Activated CD4-positive, CD25-positive, alpha-beta regulatory T cell (primary cell): ENCODE measurements at places on chromosomes 7 and 10.

- DNase-seq = no peak
Observed at GRCh38 chr7:124497176-124497575, 268.4 kb downstream of the GPR37 start.

DNA sequence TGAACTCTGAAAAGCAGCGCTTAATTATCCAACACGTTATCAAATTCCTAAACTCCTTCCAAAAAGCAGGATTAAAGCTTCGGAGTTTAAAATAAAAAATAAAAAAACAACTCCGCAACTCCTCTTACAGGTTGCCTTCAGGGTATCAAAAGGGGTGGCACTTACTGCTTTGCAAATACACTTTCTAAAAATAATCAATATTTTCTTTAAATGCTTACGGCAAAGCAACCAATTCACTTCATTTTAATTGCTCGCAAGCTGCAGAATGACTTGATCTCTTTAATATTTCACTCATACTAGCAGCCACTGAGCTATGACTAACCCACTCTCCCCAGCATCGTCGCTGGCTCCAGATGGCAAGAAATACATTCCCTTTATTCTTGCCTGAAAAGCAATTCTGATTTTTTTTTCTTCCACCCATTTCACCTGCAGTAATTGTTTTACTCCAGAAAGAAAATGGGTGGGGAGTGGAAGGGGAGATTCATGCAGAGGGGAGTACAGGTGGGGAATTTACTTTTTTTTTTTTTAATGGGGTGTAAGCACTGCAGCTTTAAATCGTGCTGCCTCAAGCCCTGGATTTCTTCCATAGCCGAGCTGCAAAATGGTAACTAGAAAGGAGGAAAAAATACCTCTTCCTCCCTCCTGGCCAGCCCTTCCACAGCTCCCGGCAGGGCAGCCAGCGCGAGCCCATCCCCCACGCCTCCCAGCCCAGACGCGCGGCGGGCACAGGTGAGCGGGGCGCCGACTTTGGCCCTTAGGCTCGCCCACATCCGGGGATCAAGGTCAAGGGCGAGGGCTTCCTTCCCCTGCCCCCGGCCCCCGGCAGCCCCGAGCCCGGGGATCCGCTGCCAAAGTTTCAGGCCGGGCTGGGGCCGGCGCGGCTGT lies 54.2 kb upstream of the FHIP2A start:
- no peak for DNase-seq

DNA sequence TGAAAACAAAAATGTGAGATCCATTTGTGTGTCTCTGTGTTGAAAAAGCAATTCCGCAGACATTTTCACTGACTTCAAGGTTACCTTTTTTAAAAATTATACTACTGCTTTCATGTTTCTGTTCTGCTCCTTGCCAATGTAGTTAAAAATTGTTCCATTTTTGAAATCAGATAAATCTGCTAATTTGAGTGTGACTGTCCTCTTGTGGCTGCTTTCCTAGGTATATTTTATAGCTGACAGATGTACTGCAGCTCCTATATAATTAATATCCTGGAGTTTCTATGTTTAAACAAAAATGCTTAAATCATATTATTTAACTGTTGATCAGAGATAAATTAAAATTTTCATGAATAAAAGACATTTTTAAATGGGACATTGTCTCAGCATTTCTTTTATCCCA lies 177.6 kb upstream of the LRRTM3 start:
- DNase-seq = no peak

GRCh38 chr10:124134251-124134893 lies 41.0 kb upstream of the CHST15 start:
- no peak for DNase-seq

GRCh38 chr10:101291331-101292193 lies 62.3 kb upstream of the LBX1 start:
- peak; percentile 13 for DNase-seq

DNA sequence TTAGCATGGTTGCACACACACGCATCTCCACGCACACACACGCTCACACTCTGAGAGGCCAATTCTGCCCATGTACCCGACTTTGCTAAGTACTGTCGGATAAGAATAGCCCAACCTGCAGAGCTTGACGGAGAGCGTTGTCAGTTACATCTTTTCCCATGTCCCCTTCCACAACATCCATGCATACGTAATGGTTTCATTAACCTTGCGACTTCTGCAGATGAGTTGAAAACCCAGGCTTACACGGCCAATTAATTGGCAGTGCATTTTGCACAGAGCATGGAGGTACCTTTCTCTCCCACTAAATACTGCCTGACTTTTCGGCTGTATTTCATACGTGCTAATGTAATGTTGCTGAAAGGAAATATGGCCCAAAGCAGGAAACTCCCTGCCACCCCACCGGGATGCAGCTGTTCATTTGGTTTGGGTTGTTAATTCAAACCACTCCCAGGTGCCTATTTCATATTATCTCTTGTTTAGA lies 291.2 kb upstream of the HABP2 start:
- DNase-seq = no peak

DNA sequence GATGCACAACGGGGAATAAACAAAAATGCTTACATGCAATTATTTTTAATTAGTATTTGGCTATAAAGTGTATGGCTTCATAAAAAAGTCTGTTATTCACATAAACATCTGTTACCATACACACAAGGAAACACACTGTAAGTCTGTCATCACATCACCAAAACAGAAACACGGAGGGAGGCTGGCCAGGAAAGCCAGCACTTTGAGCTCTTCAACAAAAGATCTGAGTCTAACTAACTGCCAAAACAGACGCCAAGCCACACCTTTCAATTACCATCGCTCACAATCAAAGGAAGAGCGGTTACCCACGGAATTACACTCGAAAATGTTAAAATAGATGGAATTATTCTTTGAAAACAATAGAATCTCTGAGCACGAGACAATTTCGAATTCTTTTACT lies 49.2 kb upstream of the MGMT start:
- no peak for DNase-seq
